ENCODE measurements at places on chromosomes 7 and 10.

- DNase-seq, result no peak
Observed at GRCh38 chr7:130207033-130207432, 627 bp upstream of the SSMEM1 start.

- no peak for DNase-seq
Observed at GRCh38 chr7:151063212-151063561, 3.8 kb downstream of the SLC4A2 start.

DNA sequence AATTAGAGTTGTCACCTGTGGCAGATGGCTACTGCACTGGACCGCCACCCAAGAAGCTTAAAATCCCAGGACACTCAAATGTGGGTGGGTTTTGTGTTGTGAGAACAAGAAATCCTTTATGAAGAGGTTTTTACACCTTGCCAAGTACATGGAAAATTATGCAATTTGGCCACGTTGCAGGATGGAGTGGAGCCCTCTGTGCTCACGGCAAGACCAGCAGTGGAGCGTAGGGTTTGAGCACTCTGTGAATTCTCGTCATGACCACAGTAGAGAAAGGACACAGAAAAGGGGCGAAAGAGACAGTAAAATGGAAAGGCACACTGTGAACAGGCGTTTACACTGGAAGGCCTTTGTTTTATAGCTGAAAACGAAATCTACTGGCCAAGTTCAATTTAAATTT, 222.6 kb downstream of the ADARB2 start:
- no peak for DNase-seq

DNA sequence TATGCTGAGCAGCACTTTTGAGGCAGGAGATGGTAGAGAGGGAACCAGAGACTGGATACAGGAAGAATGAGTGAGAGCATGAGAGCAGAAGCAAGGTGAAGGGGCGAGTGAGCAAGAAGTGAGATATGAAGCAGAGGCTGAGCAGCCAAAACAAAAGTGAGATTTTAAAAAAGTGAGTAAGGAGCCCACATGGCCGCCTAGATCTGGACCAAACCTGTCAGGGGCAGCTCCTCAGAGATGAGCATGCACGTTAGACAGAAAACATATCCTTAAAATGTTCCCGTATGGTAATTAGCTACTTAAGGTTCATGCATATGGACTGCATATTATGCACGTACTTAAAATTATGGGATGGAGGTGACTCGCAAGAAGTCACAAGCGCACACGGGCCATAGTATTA, 22.5 kb downstream of the TMEM176A start:
- DNase-seq, result no peak

DNA sequence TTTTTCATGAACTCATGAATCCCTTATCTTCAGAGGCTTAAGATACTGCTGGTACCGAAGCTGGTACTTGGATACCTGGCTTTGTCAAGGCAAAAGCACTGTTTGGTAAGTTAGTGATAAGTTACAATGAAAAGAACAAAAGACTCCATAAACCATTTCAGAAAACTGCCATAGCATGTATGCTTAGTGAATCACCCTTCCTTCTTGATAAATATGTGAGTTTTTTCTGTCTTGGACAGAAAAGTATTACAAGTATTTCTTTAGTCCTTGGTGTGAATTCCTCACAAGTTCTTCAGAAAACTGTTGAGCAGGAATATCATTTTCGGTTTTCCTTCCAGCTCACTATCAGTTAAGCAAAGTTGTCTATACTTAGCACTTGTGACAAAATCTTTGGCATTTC, 25.6 kb downstream of the PUS7 start:
- no peak for DNase-seq

GRCh38 chr7:2203766-2204300, 28.9 kb downstream of the MAD1L1 start:
- DNase-seq, result no peak

DNA sequence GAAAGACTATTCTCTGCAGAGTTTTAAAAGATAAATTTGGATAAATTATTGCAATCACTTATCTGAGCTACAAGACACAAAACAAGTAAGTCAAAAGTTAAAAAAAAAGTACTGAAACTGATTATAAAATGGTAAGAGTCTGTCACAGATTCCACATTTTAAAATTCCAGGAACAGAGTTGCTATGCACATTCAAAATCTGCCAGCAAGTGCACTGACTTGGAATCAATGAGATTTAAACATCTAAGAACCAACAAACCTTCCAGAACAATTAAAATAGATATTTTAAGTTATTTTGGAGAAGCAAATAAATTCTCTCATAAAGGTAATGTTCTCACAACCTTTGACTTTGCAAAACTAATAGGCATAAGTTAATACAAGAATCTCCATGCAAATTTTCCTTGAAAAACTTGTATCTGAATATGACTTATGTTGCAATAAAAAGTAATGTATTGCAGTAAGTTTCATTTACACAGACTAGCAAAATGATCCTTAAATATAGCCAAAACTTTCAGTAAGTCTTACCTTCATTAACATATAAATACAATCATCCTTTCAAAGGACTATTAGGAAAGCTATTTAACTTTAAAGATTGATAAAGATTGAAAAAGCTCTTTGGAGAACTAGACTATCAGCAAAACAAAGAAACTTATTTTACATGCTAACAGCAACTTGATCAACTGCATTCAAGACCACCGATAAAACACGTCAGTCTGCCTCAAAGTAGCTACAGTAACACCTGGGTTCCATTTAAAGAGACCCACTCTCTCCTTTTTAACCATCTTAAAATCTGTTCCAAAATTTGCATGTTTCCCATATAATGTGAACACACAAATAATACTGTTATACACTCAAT, 4.4 kb downstream of the ETV1 start:
- DNase-seq, result no peak

GRCh38 chr7:23331132-23331531, 32.0 kb downstream of the MALSU1 start:
- DNase-seq, result no peak

DNA sequence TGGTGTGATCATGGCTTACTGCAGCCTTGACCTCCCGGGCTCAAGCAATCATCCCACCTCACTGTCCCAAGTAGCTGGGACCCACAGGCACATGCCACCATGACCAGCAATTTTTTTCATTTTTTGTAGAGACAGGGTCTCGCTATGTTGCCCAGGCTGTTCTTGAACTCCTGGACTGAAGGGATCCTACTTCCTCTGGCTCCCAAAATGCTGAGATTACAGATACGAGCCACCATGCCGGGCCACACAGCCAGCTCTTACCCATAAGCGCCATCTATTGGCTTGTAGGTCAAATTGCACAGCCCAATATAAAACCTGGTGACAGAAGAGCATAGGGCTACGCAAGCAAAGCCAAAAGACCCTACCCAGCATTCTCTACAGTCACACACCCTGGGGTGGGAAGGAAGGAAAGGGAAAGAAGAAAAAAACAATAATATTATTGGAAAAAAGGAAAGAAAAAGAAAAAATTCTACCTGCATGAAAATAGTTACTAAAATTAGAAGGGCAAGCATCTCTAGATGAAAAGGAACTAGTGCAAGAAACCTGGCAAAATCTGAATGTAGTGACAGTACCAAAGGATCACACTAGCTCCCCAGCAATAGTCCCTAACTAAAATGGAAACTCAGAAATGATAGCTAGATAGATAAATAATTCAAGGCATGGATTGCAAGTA, 29.4 kb upstream of the AMPH start:
- no peak for DNase-seq

GRCh38 chr10:131065673-131066305, 245.7 kb downstream of the TCERG1L start:
- DNase-seq, result no peak

All from keratinocyte (primary cell).